ENCODE measurements at places on chromosomes 13 and 19.

DNA sequence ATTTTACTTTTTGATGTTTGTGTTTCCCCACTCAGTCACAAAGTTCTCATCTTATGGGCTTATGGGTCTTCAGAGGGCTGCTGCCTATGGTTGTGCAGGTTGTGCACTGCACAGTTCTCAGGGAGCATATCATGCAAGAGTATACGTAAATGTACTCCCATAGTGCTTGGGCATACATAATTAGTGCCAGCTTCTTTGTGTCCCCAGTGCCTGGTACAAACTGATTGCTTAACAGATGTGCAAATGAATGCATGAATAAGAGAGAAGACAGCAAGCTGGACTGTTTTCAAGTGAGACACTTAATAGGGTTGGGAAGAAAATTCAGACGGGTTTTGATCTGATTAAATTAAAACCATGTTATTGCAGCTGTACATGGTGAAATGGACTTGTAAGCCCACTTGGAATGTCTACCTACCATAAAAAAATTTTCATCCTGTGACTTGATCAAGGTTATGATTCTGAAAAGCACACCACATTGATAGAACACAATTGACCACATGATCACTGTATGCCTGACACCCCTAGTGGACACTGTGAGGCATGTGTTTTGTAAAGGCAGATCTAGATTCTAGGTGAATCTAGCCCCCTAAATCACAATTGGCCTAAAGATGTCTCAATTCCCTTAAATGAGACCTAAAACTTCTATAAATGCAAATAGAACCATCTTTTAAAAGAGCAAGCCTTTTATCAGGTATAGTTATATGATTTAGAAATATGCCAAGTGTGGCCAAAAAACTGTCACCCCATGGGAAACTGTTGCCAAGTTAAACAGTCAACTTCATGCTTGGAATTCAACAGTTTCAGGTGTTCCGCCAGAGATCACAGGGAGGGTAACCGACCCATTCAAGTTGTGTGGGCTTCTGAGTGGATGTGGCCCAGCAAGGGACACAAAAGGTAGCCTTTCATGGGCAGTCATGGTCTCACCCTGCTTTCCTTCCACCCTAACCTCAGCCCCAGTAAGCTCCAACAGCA, 27.9 kb downstream of the FAM124A start:
- no peak for DNase-seq

GRCh38 chr13:27423333-27423732, 1.1 kb upstream of the GTF3A start:
- DNase-seq, result no peak

GRCh38 chr13:48731001-48731658, 77.4 kb downstream of the CYSLTR2 start:
- no peak for DNase-seq

GRCh38 chr19:49344505-49345423, 9.6 kb downstream of the CD37 start:
- no peak for DNase-seq

DNA sequence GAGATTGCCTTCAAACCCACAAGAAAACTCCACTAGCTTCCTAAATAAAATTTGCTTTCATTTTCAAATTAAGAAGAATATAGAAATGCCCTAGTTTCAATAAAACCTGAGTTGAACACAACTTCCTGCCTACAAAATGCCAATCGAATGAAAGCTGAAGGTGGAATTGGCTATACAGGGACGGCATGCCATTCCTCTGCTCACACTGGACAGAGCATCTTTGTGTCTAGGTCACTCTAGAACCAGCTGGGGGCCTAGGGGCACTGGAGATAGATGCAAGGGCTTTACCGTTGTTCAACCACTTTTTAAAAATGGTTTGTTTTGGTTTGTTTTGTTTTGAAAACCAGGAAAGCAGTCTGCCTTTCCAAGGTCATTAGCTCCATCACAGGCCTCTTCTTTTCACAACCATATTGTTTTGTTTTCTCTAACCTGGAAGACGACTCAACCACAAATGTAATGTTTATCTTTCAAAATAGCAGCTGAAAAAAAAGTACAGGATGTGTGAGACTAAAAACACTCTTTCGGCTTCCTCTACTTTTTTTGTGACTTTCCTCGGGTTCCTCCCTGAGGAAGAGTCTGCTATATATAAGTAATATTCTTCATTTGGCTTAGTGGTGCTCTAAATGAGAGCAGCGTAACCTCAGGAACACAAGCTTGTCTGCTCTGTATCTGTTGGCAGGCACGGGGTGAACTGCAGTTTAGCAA, 11.9 kb upstream of the ITM2B start:
- DNase-seq, result no peak

- no peak for DNase-seq
Observed at GRCh38 chr13:112638157-112638750, 50.3 kb upstream of the TUBGCP3 start.

- no peak for DNase-seq
Observed at GRCh38 chr13:27355894-27356293, 68.5 kb upstream of the GTF3A start.
